Ureter (tissue), 1 donor: ENCODE measurements at places on chromosomes 3 and 15. TPM values are rescaled to one million over a fixed set of nuclear protein-coding genes. Genes with fewer than 3 reads are reported as not detected.

SLC22A14 gene
- total RNA-seq, result not detected

CLRN1 gene
- not detected for total RNA-seq

LMAN1L gene
- not detected for total RNA-seq

KIF9 gene
- total RNA-seq, result 12.7 TPM

LSAMP gene
- 7.3 TPM for total RNA-seq

HTR3E gene
- not detected for total RNA-seq

KLHDC8B gene
- 36.5 TPM for total RNA-seq

IL17RB gene
- 0.65 TPM for total RNA-seq

FBN1 gene
- 37.1 TPM for total RNA-seq

KNG1 gene
- not detected for total RNA-seq

SH3GL3 gene
- 0.26 TPM for total RNA-seq

ST6GAL1 gene
- total RNA-seq, result 46.0 TPM

LRRC34 gene
- 4.5 TPM for total RNA-seq

SERPINI2 gene
- 0.55 TPM for total RNA-seq

CCDC54 gene
- not detected for total RNA-seq

SENP8 gene
- total RNA-seq, result 5.3 TPM

GRM7 gene
- total RNA-seq, result 0.86 TPM

TERC gene
- total RNA-seq, result 1.4 TPM

PLA2G4F gene
- total RNA-seq, result 47.8 TPM

HEG1 gene
- 78.3 TPM for total RNA-seq

CAPN3 gene
- total RNA-seq, result 18.9 TPM

CPNE4 gene
- 1.9 TPM for total RNA-seq

ERC2 gene
- total RNA-seq, result 1.1 TPM

LIPC gene
- total RNA-seq, result 10.5 TPM

SERPINI1 gene
- total RNA-seq, result 2.8 TPM

SLC15A2 gene
- 39.2 TPM for total RNA-seq

ACOX2 gene
- 12.8 TPM for total RNA-seq

MYLK gene
- total RNA-seq, result 942 TPM

WDR5B gene
- total RNA-seq, result 7.2 TPM

LRRC49 gene
- total RNA-seq, result 28.1 TPM

TSPAN3 gene
- 166 TPM for total RNA-seq

A4GNT gene
- not detected for total RNA-seq

CNTN4 gene
- total RNA-seq, result 15.3 TPM

LRTM1 gene
- not detected for total RNA-seq

RTP1 gene
- total RNA-seq, result not detected

ACTRT3 gene
- total RNA-seq, result 4.0 TPM

PLCH1 gene
- total RNA-seq, result 7.8 TPM
